ENCODE measurements at places on chromosomes 16 and 17.

GRCh38 chr16:12095275-12096156, 119.0 kb downstream of the SNX29 start:
- DNase-seq, result no peak

DNA sequence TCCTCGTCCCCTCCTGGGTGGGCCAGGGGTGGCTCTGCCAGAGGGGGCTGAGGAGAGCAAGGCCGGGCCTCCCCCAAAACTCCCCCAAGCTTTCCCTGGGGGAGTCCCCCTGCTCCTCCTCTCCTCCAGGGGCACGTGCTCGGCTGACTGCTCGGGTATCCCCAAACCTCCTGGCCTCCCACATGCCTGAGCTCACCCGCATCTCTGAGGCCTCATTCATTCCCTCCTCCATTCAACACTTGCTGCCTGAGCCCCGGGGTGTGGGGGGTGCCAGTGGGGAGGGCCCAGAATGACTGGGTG, 83.1 kb downstream of the RTN4RL1 start:
- DNase-seq, result no peak

DNA sequence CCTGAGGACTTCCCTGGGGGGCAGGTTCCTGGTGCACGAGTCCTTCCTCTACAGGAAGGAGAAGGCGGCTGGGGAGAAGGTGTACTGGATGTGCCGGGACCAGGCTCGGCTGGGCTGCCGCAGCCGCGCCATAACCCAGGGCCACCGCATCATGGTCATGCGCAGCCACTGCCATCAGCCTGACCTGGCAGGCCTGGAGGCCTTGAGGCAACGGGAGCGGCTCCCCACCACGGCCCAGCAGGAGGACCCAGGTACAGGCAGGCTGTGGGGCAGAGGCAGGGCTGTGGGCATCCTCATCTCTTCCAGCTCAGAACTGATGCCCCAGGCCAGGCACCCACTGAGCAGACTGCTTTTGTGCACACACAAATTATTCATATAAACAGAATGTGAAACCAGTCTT, 25.9 kb upstream of the KREMEN2 start:
- DNase-seq, result no peak

DNA sequence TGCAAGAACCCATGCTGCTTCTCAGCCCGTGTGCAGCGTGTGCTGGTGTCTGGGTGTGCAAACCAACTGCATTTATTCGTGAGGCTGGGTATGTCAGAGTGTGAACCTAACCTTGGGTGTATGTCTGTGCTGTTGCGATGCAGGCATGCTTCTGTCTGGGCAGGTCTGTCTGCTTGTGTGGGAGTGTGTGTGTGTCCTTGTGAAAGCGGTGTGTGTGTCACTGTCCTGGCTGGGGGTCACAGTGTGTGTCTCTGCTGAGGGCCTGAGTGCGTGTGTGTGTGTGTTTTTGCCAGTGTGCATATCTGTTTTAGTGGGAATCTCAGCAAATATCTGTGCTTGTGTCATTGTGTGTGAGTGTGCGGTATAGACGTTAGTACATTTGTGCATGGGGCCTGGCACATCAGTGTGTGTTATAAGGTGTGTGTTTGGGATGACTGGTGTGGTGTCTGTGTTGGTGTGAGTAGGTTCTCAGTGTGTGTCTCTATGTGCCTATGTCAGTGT, 121.8 kb downstream of the CYLD start:
- DNase-seq, result no peak

DNA sequence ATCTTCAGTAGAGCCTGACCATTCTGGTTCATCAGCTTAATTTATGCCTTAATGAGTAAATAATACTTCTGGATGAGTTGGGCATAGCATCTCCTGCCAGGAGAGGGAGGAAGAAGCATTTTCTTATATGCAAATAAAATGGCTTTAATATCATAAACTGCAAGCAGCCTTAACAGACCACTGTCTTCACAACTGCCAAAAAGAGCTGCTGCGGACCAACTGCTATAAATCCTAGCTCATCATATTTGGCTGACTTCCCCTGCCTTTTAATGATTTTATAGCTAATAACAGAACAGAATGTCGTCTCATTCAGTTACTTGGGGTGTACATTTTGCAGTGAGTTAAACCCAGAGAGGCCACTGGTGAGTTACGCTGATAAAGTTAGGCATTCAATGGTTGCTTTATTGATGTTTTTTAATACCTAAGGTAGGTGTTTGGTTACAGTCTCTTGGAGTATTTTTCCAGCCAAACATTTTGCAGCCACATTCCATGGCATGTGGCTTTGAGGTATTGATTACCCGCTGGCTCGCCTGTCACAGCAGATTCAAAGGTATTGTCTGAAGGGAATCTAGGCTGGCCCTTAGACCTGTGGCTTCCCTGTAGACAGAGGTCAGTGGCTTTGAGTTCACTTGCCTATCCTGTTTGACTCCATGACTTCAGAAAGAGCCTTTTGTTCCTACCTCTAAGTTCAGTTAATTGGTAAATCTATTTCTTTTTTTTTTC, 16.4 kb downstream of the FAM20A start:
- DNase-seq, result no peak

DNA sequence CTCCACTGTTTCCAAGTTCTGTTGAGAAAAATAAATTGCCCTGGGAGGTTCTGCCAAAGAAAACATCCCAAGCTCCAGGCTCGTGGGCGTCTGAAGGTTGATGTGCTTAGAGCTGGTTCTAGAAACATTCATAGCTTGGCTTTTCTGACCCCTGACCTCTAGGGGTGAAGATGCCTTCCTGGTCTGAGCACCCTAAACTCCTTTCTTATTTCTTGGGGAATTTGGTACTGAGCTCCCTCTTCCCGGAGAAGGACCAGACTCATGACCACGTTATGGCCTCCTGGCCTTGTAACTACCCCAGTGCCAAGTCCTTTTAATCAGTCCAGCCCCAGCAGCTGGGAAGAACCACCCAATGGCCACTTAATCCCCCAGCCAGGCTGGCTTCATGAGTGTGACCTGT, 66.4 kb downstream of the MYH11 start:
- DNase-seq, result no peak

DNA sequence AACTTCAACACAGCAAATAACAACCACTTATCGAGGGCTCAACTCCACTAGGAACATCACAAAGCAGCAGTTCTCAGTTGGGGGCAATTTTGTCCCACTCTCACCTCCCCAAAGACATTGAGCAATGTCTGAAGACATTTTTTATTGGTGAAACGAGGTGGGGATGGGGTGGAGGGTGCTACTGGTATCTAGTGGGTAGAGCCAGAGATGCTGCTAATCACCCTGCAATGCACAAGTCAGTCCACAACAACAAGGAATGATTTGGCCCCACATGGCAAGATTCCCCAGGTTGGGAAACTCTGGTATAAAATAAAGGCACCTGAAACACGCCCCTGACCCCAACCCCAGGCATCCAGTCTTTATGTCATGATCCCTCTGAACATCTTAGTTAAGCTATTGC, 33.3 kb downstream of the TLE7 start:
- DNase-seq, result no peak

DNA sequence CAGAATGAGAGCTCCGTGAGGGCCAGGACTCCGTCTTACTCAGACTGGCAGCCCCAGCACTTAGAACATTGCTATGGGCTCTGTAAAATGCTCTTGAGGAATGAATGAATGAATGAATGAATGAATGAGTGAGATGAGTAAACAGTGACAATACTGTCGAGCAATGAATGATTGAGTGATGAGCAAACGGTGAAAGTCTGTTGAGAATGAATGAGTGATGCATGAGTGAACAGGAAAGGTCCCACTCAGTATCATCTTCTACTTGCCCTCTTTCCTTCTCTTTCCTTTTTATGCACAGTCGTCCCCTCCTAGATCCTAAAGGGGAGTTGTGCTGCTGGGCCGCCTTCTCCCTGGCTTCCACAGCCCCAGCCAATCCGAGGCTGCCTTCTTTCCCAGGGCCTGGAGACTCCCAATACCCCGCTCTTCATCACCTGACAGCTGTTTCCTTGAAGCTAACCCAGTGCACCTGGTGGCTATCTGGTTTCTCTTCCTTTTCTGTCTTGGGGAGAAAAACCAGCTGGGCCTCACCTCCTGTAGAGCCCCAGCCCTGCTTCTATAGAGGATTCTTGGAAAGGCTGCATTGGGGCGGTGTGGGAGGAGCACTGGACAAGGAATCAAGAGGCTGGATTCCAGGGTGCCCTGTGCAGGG, 32.7 kb upstream of the CACNG1 start:
- no peak for DNase-seq

GRCh38 chr17:76735006-76735405, 2.1 kb downstream of the SRSF2 start:
- DNase-seq, result no peak

GRCh38 chr17:81821603-81822311, 11.3 kb downstream of the MCRIP1 start:
- no peak for DNase-seq

DNA sequence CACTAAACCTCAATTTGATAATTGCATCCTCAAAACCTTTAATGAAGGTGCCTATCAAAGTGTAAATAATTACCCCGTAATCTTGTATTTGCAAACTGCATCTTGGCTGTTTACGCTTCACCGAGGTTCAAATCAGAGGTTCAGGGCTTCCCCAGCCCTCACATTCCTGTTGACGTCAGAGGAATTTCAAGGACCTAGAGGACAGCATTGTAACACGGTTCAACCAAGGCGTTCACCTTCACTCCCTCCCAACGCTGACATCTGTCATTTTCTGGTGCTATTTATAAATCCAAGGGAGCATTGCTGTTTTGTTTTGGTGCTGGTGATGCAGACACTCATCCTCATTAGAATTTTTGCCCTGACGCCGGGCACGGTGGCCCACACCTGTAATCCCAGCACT, 691.6 kb upstream of the RBFOX1 start:
- DNase-seq, result no peak

- no peak for DNase-seq
Observed at GRCh38 chr17:34116306-34116705, 138.8 kb upstream of the CCL2 start.

GRCh38 chr17:48438516-48439061, 8.6 kb upstream of the SKAP1 start:
- DNase-seq, result no peak

DNA sequence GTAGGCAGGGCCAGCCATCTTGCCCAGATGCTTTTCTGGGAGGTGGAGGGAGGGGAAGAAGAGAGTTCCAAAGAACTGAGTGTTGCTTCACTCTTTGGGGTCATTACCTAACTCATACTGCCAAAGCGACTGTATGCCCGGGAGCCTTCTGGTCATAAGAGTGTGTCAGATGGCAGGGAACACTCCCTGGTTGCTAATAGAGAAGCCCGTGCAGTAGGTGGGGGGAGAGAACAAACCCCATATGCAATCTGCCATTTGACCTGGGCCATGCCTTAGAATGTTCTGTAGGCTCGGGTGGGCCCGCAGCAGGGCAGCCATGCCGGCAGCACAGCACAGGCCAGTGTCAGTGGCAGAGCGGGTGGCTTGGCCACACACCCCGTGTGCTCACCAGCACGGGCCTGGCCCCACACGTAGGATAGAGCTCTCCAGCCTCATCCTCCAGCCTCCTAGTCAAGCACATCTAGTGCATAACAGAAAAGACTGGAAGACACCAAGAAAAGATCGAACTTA, 120.5 kb downstream of the SOCS1 start:
- DNase-seq, result no peak

- DNase-seq, result no peak
Observed at GRCh38 chr16:15777533-15778203, 79.2 kb downstream of the MYH11 start.

GRCh38 chr17:68599552-68600066, 1.6 kb downstream of the FAM20A start:
- no peak for DNase-seq

GRCh38 chr17:40417258-40417608, 463 bp downstream of the TOP2A start:
- DNase-seq, result no peak

GRCh38 chr16:57504491-57504890, 18.2 kb upstream of the DOK4 start:
- DNase-seq, result no peak

DNA sequence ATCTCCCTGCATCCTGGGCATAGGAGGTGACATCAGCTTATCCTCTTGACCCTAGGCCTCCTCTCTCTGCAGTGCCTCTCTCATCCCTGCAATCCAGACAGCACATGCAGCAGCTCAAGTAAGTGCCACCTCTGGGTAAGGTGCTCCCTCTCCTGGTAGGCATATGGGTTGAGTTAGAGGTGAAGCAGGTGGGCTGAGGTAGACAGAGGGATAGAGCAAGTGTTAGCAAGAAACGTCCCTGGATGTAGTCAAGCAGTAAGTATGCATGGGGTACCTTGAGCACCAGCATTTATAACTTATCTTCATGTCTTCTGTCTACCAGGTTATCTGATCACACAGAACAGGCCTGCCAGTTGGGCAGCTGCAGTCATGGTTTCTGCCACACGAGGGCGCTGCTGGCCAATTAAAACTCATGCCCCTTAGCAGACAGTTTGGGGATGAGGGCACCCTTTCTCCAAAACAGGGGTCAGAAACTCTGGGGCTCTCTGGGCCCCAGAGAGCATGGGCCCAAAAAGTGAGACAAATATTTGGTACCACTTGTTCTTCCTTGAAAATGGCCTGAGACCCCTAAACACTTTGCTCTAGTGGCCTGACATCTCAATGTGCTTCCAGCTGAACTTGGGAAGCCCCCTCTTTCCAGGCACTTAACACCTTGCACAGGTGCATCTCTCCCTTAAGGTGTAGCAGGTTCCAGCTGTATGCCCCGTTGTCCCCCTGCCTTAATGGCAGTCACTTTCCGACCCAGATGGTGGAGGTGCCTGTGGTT, 59.8 kb downstream of the NEUROD2 start:
- no peak for DNase-seq

DNA sequence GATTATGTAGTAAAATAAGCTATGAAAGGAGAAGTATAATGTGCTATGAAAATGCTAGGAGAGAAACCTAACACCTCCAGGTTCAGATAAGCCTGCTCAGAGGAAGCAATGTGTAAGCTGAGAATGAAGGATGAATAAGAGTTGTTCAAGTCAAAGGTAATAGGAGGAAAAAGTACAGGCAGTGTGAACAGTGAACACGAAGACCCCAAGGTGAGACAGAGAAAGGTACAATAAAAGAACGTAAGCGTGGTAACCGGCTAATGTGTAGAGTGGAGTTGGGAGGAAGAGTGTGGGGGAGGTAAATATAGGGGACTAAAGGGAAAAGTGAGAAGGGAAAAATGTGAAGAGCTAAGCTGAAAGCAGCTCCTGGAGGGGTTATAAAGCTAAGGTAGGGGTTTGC, 74.2 kb downstream of the TTC19 start:
- DNase-seq, result no peak
